ENCODE measurements at places on chromosomes 4 and X. TPM values are rescaled to one million over a fixed set of nuclear protein-coding genes. Genes with fewer than 3 reads are reported as not detected.

DNA sequence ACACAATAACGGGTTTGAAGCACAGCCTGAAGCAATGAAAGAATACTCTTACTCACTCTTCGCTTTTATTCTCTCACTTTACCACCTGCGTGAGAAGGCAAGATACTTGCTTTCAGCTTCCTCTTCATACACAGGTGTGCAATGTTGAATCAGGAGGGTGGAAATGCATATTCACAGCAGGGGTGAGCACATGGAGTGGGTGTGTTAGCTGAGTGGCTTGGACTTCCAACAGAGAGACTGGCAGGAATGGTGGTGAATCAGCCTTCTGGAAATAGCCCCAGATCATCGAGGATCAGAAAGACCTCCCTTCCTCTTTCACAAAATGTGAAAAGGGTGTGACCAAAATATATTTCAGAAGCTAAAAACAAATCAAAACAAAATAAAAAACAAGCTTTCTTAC, 521.2 kb downstream of the STIM2 start:
- no peak for DNase-seq

DNA sequence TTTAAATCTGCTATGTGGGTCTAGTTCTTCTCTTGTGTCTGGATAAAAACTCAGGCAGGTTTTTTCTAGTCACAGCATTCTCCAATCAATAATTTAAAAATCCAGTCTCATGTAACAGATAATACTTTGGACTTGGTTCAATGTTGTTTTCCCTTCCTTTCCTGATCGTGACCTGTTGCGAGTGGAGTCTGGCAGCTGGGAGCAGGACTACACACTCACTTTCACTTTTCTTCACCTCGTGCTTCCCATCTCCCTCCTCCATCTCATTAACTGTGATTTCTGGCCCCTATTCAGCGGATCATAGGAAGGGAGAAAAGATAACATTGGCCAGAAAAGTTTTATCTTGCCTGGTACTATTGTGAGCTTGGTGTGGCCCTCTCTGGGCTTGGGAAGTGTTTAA, 96.6 kb upstream of the GATB start:
- DNase-seq: no peak

The CXCL6 gene
- not detected for polyA plus RNA-seq

DNA sequence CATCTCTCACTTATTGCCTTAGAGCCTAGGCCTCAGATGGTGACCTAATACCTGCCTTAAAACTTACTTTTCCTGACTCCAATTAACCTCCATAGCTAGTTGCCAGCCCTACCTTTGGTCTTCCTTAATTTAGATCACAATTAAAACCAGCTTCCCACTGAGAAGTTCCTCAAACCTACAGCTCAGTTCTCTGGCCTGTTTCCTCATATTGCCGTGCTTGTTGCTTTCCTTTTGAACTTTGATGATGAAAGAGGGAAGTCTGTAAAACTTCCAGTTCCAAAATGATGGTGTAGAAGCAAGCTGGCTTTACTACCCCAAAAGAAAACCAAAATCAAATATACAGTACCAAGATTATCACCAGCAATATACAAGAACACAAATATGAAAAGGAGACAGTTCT, 28.9 kb upstream of the CAMK2D start:
- DNase-seq: no peak

The FGF2 gene
- polyA plus RNA-seq: 12.1 TPM

GRCh38 chr4:128658214-128658631, 151.3 kb upstream of the JADE1 start:
- DNase-seq: no peak

All from urinary bladder (tissue), 4 donors.